Colonic mucosa (tissue), 4 donors: ENCODE measurements at places on chromosomes 16 and 17. TPM values are rescaled to one million over a fixed set of nuclear protein-coding genes. Genes with fewer than 3 reads are reported as not detected.

- no peak for DNase-seq
These were observed 203.7 kb downstream of the LGALS9B start for GRCh38 chr17:20263595-20263994.

DNA sequence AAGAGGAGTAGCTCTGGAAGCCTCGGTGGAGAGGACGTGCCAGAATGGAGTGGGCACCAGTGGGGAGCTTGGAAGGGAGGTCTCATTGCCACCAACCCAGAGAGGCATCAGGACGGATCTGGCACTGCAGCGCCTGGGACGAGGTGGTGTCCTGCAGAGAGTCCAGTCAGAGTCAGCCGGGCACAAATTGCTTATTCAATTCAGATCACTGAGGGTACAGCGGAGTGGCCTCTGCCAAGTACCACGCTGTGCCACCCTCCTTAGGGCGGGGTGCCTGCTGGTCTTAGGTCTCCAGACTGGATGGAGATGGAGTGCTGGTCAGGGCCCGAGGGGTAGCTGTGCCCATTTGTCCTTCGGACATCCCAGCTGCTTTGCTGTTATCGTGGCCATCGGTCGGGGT, 18.9 kb upstream of the SPPL2C start:
- no peak for DNase-seq

DNA sequence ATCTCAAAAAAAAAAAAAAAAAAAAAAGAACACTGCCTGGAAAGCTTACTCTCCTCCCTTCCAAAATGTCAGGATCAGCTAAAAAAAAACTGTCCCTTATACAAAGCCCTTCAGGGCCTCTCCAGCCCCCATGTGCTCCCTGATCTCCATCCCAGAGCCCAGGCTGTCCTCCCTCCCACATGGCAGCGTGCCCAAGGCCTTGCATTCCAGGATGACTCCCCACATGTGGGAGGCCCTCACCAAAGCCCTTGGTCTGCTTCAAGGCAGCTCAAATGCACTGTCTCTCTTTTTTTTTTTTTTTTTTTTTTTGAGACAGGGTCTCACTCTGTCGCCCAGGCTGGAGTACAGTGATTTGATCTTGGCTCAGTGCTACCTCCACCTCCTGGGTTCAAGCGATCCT, 2.3 kb downstream of the FDXR start:
- no peak for DNase-seq

DNA sequence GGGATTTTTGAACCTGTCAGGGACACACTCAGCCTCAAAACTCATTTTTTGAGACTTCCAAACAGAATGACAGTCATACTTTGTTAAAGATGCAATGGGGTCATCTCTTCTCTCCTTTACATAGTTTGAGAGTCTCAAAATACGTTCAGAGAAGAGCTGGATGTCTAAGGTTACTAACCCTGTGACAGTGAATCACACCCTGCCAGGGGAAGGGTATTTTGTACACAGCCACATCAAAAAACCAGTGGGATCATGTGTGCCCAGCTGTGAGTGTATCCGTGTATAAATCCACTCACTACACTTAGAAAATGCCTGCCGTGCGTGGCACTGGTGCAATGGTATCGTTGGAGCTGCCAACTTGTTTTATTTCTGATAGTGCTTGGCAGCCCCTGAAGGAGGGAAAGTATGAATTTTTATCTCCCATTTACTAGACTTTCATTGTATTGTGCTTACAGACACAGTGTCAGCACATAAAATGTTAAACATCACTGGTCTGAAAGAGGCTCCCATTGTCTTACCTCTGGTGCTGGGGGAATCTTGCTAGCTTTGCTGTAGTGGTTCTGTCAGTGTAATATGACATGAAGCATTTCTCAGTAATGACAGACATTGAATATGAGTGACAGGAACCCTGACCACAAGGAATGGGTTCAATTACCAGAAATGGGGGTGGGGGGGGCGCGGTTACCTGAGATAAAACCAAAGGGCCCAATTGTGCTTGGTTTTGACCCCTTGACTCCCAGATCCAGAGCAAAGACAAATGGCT, 256.3 kb downstream of the FTO start:
- DNase-seq = no peak

DNA sequence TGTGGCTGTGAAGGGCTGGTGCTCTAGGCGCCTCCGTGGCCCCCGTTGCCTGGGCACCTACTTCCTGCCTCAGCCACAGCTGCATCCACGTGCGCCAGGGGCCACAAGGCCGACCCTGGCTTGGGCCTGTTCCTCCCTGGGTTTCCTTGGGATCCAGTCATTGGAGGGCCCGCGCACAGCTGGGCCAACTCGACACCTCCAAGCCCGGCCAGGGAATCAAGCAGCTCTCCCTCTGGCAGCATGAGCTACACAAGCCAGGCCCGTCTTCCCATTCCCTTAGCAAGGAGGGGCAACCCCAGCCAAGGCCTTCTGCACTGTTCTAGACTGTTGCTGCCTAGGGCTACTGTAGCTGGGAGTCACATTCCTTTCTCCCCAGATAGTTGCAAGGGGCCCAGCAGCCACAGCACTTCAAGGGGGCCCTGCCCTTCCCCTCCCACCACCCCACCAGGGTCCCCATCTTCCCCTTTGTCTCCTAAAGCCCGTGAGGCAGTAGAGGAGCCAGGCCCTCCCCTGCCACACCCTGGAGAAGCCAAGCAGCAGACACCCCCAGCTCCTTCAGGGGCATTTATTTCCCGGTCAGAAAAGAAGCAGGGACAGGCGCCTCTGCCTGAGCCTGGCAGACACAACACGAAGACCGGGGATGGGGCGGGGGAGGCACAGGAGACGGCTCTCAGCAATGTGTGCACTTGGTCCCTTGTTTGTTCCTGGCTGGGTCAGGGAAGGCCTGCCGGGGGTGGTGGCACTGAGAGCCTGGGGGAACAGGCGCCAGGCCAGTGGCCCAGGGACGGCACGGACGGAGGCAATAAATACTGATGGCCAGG, 3.8 kb downstream of the ARHGDIA start:
- peak; percentile 69 for DNase-seq

DNA sequence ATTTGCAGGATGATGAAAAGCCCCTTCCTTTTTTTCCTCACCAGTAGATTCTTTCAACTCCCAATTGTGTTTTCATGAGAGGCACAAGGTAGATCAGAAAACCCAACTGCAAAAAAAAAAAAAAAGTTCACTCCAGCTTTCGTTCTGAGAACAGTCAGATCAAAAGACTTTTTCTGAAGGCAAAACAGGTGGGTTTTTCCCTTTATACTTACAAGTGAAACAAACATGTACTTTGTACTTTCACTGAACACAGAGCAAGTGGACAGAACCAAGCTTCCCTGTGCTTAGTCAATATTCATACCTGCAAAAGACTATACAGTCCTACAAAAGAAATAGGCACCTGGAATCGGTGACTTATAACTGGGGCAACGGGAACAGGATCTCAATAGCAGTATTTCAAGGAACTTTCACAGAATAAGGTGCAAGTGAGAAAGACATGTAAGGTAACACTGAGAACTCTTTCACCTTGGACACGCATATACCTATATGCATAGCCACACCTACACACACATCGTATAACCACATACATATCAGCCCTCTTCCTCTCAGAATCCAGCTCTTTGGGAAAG, 54.1 kb downstream of the TOX3 start:
- DNase-seq = peak; percentile 25

DNA sequence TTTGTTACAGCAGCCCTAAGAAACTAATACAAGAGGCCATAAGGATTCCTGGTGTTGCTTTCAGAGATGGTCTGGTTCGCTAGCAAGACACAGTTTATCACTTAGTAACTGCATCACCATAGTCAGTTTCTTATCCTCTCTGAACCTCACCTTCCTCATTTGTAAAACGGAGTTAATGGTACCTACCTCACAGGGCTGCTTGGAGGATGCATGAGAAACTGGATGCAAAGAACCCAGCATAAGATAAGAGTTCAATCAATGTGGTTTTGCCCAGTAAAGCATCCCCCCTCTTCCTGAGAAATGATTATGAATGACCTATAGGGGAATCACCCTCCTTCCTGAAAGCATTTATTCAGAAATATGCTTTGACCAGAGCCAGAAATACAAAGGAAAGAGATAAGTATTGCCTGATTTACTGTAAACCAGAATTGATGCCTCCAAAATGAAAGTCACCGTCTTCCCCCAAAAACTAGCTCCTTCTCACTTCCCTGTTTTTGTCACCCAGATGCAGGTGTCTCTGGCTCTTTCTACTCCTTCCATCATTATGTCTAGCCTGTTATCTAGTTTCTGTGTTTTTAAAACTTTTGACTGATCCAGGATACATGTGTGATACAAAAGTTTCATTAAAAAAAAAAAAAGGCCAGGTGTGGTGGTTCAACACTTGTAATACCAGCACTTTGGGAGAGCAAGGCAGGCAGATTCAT, 2.8 kb upstream of the TEFM start:
- no peak for DNase-seq

- DNase-seq = peak; percentile 61
These were observed 74.5 kb upstream of the DYNLRB2 start for GRCh38 chr16:80466024-80466987.

GRCh38 chr17:82031303-82031884, at the start of gene RAC3:
TSS of gene RAC3 (plus strand) at chr17:82031678. CDS start at chr17:82031762, 84 bp downstream.
- DNase-seq = no peak

- no peak for DNase-seq
These were observed 201.2 kb upstream of the NOG start for GRCh38 chr17:56392321-56392720.

- no peak for DNase-seq
These were observed 6.5 kb downstream of the FMNL1 start for GRCh38 chr17:45227926-45228762.

DNA sequence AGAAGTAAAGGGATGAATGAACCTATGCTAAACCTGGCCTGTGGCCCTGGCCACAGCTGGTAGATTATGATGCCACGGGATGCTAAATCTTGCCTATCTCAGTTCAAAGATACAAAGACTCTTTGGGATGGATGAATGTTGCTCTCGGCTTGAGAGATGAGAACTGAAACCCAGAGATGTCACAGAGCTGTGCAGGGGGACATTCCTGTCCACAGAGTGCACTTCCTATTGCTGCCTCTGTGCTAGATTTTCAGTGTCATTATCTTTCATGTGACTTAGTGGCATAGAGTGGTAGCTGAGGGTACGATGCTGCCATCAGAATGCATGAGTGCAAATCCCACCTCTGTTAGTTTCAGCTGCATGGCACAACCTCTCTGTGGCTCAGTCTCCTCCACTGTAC, 2.3 kb upstream of the MT1M start:
- DNase-seq = no peak

- peak; percentile 95 for DNase-seq
These were observed 238.7 kb upstream of the CIBAR2 start for GRCh38 chr16:85350973-85351372.

GRCh38 chr17:29168079-29168758, 12.0 kb downstream of the MYO18A start:
- no peak for DNase-seq

DNA sequence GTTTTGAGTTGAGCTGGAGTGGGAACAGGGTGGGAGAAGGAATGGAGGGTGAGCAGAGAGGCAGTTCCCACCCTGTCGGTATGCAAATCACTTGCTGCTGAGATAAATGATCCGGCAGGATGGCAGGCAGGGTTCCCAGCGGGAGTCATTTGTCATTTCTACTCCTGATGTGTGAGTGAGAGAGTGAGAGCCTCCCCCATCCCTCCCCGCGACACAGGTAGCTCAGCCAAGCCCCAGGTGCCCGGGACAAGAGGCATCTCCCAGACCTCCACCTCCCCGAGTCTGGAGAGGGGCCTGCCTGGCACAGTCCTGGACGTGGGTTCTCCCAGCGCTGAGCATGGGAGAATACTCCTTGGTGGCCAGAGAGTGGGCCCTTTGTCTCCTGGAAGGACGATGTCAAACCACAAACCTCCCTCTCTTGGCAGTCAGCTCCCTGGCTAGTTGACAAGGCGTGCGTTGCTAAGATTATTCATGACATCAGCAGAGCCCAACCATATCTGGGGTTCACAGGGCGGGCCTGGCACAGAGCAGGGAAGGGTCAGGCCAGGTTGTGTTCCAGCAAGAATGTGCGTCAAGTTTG, 33.7 kb upstream of the TNRC6C start:
- no peak for DNase-seq

DNA sequence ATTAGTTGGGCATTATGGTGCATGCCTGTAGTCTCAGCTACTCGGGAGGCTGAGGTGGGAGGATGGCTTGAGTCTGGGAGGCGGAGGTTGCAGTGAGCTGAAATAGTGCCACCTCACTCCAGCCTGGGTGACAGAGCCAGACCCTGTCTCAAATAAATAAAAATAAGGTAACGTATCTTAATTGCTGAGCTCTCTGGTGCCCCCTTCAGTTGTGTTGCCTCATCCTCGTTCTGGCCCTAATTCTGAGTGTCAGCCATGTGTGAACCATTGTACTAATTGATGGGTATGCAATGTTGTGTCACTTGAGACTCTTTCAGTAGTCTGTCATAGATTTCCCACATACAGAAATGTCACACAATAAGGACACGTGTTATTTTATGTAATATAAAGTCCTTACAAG, 363.1 kb upstream of the RBFOX1 start:
- no peak for DNase-seq

DNA sequence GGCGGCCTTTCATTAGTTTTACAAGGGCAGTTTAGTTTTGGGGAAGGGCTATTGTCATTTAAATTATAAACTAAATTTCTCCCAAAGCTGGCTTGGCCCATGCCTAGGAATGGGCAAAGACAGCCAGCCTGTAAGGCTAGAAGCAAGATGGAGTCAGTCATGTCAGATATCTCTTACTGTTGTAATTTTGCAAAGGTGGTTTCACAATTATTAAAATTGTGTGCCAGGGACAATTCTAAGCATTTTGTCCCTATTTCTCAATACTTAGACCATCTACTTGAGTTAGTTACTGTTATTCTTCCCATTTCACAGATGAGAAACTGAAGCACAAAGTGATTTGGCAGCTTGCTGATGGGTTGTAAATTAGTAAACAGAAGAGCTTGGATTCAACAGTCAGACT, 467.7 kb upstream of the GOT2 start:
- no peak for DNase-seq

DNA sequence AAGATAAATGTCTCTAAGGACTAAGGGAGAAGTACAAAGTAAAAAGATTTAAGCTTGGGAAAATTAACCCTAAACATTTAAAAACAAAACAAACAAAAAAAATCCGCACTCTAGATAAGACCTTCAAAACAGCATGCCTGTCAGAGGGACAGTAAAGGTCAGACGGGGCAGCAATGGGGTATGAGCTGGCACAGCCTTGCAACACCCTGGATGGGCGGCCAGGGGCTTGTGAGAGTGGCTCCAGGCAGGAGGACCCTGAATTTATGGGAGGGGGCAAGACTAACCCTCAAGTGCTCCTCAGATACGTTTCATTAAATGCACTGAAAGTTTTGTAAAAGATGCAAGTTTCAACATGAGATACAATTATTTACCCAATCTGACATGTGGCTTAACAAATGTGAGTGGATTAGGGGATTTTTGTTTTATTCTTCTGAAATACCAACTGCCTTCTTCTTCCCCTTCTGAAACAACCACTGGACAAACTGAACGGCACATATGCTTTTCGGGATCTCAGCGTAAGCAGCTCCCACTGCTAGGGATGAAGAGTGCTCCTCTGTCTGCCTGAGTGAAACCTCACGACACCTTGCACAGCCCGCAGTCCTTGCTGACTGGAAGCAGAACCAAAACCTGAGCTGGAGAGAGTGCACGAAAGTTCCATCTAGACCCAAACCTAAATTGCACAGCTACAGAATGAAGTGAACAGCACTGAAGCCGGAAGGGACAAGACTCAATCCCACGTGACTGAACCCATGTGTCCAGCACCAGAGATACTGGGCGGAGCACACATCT, 128.4 kb downstream of the ANKRD11 start:
- DNase-seq = no peak

CES1 gene
- 9.1 TPM for total RNA-seq

RND2 gene
- 0.56 TPM for total RNA-seq

TMEM88 gene
- 2.7 TPM for total RNA-seq

FZD2 gene
- total RNA-seq = 0.67 TPM

SBK1 gene
- 1.0 TPM for total RNA-seq

HOXB1 gene
- not detected for total RNA-seq

MYH1 gene
- total RNA-seq = not detected

NOL3 gene
- 31.0 TPM for total RNA-seq
